ENCODE measurements at places on chromosomes 7 and 10.

DNA sequence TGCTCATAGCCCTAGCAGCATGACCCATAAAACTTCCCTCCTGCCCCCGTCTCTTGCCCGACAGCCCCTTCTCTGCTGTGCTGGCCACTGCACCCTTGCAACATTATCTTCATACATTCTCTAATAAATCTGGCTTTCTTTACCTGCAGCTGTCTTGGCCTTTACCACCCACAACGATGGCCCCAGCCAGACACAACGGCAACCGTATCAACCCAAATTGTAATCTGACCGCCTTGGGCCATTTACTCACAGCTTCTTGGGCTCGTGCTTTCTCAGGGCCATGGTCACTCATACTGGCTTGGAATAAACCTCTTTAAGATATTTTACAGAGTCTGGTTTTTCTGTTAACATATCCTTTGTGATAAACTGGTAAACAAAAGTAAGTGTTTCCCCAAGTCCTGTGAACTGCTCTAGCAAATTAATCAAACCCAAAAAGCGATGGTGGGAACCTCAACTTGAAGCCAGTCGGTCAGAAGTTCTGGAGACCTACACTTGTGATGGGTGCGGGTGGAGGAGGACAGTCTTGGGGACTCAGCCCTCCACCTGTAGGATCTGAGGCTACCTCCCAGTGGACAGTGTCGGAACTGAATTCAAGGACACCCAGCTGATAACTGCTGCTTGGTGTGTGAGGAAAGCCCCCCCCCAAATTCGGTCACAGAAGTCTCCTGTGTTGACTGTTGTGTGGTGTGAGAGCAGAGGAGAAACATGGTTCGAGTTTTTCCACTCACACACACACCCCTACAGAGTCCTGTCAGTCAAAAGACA lies 87.6 kb upstream of the ATP6V0A4 start:
- no peak for DNase-seq

- no peak for DNase-seq
These were observed 66.1 kb upstream of the RAPGEF5 start for GRCh38 chr7:22422831-22423615.

- DNase-seq, result no peak
These were observed 417.1 kb downstream of the SUGCT start for GRCh38 chr7:40551685-40552576.

DNA sequence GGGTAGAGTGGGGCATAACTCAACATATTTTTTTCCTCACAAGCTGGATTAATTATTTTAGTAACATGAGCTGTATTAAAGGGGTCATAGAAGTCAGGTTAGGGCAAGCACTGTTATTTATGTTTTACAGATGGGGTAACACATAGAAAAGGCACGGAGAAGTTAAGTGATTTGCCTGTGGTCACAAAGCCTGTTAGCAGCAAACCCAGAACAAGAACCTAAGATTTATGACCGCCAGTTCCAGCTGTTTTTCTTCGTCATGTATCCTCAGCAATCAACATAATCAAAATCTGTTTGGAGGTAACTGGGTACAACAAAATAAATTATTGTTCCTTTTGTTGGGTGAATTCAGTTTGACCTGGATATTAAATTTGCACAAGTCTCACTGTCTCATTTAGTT lies 57.2 kb upstream of the BET1 start:
- no peak for DNase-seq

- DNase-seq, result no peak
These were observed 85.7 kb downstream of the RALA start for GRCh38 chr7:39709029-39709428.

GRCh38 chr10:30422981-30423654 lies 10.9 kb upstream of the MAP3K8 start:
- DNase-seq, result no peak

- no peak for DNase-seq
These were observed 19.2 kb downstream of the YKT6 start for GRCh38 chr7:44220046-44220357.

DNA sequence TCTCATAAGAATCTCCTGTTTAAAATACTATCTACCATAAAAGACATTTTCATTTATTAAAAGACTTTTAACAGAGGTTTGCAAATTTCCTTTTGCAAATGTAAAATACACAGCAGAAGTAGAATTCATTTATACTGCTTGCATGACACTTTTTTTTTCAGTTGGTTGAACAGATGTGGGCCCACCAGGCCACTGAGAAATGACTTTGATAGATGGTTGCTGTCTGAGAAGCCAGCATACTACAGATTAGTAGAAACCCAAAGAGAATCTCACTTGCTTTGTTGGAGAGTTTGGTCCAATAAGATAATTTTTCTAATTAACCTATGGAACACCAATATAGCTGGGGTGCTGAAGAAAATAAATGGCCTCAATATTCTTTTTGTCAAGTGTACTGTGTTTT lies 66.3 kb downstream of the PHF14 start:
- peak; percentile 19 for DNase-seq

- DNase-seq, result no peak
These were observed 882 bp downstream of the PDCD11 start for GRCh38 chr10:103397191-103397825.

DNA sequence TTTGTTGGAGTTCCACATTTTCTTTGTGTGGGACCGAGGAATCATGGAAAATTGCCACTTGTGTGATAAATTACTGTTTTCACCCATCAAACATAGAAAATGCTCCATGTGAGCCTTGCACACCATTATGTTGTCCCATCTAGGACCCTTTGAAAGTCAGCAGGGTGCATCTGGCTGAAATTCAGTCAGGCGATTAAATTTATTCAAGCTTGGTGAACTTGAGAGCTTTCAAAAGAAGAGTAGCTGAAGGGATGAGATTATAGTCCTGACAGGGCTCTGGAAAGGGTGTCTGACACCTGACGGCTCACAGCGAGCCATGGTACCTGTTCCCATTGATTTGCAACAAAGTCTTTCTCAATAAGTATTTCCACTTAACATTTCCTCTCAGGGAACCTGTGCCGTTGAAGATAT lies 399.7 kb upstream of the ETV1 start:
- DNase-seq, result peak; percentile 39

GRCh38 chr7:108716783-108717182 lies 147.1 kb downstream of the DNAJB9 start:
- DNase-seq, result no peak

DNA sequence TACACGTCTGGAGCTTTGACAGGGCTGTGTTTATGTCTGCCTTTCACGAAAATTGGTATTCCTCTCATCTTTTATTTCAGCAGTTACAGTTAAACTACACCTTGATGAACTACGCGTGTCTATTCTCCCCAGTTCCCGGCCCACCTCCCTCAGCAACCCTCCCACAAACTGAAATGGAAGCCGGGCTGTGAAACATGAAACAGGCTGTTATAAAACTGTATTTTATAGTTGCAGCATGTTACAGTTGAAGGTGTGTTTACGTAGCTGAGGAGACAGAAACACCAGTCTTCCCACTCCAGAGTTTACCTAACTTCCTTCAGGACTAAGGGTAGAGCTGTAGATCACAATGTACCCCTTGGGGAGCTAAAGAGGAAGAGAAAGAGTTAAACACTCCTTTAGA lies 228.3 kb upstream of the ZNF32 start:
- no peak for DNase-seq

DNA sequence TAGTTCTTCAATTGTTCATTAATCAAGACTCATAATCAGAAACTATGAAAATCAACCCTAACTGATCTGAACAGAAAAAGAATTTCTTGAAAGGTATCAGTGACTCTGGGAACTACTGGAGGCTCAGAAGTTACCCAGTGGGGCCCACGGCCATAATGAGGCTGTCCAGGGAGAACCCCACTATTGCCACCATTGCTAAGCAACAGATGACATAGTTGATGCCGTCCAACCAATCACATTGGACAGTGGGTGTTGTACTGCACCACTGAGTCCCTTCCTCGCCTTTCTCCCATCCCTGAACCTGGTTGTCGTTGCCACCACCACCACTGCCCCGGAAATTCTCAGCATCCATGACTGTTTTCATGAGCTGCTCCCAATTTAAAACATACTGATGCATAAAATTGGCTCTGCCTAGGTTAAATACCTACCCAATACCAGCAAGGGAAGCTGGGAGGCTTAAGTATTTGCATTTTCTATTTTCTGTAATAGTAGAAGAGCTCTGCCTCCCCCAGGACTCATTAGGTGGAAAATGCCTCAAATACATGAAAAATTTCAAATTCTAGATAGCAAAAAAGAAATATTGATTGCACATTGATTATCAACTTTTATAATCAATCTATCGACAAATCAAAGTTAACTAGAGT lies 26.7 kb upstream of the USP6NL start:
- DNase-seq, result no peak

GRCh38 chr7:23211589-23211988 lies 29.7 kb downstream of the NUP42 start:
- no peak for DNase-seq

- DNase-seq, result no peak
These were observed 14.8 kb upstream of the GSAP start for GRCh38 chr7:77430927-77431326.

DNA sequence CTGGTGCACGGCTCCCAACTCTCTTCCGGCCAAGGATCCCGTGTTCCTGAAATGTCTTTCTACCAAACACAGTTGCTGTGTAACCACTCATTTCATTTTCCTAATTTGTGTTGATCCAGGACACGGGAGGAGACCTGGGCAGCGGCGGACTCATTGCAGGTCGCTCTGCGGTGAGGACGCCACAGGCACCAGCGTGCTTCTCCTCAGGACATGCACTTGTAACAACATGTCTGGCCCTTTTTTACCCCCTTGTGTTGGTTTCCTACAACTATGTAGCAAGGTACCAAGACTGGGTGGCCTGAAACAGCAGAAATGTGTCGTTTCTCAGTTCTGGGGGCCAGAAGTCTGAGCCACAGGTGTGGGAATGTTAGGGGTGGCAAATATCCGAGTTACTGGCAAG lies 18.2 kb downstream of the CALML5 start:
- DNase-seq, result no peak

GRCh38 chr10:67807855-67808456 lies 30.0 kb downstream of the DNAJC12 start:
- no peak for DNase-seq

DNA sequence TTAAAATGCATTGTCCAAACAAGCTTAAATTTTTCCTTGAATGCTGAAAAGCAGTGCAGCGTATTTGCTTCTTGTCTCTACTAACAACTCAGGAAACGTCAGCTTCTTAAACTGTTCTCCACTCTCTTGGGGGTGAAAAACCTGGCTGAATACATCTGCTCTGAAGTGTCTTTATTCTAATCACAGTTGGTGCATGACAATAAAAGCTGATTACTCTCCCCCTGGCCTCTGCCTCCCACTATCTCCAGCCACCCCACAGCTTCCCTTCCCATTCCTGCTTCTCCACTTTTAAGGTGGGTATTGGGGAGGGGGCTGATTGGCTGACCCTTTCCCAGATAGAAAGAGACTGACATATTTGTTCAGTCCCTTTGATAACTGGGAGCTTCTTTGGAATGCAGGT lies 456.0 kb downstream of the SORCS1 start:
- DNase-seq, result no peak

GRCh38 chr10:88288320-88289059 lies 294.6 kb downstream of the RNLS start:
- DNase-seq, result no peak

GRCh38 chr10:110508806-110509544 lies 11.3 kb downstream of the DUSP5 start:
- peak; percentile 58 for DNase-seq

DNA sequence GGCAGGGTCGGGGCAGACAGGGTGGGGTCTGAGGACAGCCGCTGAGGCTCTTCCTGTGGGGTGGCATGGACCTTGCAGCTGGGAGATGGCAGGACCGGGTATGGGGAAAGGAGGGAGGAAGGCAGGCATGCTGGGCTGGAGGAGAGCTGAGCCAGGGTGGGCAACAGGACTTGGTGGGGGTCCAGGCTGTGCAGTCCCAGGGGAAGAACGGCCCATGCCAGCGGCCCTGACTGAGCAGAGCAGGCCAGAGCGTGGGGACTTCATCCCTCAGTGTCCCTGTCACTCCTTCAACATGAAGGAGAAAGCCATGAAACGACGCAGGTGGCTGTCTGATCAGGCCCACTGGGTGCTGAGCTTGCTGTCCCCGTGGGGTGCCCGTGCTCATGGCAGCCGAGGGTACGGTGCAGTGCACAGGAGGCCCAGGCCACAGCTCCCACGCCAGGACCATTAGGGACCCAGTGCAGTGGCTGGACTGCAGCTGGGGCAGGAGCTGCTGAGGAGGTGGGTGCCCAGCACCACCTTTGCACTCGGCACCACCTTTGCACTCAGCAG lies 519.6 kb downstream of the PTPRN2 start:
- no peak for DNase-seq

DNA sequence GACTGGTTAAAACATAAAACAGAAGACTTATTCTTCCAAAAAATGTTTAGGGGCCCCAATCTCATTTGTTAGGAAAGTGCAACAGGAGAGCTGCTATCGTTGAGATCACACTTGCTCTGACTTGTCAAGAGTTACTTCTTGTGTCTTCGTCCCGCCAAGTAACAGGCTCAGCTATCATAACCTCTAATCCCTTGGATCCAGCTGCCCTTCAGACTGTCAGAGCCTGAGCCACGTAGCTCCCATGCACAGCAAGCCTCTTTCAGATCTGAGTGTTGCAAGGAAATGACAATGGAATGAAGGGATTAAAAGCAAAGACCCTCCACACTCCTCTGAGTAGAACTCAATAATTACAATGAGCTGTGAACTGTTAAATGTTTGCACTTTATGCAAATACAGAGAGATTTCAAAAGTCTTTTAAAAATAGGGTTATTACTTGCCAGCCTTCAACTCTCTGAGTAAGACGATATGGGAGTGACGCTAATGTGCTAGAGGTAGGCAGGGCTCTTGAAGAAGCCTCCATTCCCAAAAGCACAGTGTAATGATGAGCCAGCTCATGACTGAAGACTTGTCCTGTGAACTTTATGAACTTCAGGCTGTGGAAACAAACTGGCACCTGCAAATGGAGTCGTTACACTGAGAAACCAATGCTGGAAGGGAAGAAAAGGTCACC lies 28.4 kb upstream of the CDK13 start:
- peak; percentile 5 for DNase-seq

- DNase-seq, result peak; percentile 7
These were observed 765 bp downstream of the SLC25A40 start for GRCh38 chr7:87875151-87876039.

DNA sequence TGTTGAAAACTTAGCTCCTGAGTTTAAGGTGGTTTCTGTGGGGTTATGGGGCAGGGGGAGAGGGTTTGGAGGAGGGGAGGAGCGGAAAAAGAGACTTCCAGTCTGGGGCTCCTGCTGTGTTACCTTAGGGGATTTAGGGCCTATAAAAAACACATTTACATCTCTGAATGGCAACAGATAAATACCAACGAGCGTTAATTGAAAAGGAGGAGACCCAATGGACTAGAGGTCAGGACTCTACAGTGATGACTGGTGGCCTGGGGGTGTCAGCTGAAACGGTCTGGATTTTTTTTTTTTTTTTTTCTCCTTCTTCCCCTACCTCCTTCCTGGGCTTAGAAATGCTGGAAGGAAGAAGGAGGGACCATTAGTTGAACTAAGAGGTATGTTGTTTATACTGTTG lies 47.4 kb downstream of the AUTS2 start:
- DNase-seq, result no peak

DNA sequence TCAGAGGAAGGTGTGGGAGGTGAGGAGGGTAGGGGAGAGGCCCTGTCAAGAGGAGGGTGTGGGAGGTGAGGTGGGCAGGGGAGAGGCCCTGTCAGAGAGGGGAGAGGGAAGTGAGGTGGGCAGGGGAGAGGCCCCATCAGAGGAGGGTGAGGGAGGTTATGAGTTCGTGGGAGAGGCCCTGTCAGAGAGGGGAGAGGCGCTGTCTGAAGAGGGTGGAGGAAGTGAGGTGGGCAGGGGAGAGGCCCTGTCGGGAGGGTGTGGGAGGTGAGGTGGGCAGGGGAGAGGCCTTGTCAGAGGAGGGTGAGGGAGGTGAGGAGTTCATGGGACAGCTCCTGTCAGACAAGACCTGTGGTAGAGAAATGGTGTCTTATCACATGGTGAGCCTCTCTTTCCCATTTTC lies 74.4 kb downstream of the INPP5A start:
- no peak for DNase-seq

GRCh38 chr10:98367604-98368451 lies 47.2 kb downstream of the PYROXD2 start:
- DNase-seq, result peak; percentile 63
